ENCODE measurements at places on chromosomes 6 and 20.

DNA sequence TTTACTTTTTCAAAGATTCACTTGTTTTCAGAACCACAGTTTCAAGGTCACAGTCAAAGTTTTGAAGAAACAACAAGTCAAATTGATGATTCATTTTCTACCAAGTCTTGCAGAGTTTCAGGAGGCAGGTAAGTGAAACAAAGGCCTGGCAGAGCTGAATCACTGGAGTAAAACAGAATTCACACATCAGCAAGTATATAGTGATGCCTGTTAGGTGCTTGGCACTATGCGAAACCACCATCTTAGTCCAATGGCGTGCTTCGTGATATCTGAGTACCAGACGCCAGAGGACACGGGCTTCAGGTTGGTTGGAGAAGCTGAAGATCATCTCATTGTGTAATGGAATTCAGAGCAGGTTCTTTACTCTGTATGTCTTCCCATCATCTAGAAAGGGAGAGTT lies 75.9 kb downstream of the RTN4IP1 start:
- DNase-seq: no peak

- no peak for DNase-seq
Measured at GRCh38 chr20:9628141-9628540, 113.8 kb downstream of the LAMP5 start.

DNA sequence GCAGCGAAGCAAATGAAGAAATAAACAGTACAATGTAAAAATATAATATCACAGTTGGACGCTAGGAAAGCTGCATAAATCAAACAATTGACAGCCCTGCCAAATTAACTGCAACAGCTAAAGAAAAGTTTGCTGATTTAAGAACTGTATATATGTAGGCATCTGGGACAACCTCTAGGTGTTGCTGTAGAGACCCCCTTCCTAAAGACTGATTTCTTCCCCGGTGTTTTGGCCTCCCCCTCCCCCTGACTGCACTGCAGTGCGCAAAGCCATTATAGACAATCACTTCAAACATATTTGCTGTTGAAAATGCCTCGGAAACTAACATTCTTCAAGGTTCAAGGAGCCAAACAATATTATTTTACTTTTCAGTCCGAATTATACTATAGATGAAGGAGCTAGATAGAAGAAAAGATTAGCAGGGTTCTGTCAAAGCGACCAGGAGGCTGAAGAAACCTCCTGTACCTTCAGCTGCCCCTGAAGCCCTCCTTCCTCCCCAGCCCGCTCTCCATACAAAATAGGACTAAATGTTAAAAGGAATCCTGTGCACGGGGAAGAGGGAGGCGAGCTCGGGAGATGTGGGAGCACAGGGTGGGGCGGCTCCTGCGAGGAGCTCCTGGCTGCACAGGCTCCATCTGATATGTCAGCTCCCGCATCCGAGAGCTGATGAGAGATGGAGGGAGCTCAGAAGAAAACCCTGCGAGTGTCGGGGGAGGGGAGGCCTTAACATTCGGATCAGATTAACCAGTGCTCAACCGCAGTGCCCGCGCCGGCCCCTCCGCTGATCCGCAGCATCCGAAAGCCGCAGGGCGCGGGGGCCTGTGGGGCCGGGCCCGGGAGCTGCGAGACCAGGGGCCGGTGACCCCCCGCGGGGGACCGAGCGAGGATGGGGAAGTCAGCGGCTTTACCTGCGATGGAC lies 822 bp downstream of the ELOVL4 start:
- peak; percentile 27 for DNase-seq

GRCh38 chr6:43334466-43335095 lies 26.0 kb upstream of the CRIP3 start:
- peak; percentile 69 for DNase-seq

GRCh38 chr20:47818466-47818865 lies 33.2 kb upstream of the SULF2 start:
- no peak for DNase-seq

DNA sequence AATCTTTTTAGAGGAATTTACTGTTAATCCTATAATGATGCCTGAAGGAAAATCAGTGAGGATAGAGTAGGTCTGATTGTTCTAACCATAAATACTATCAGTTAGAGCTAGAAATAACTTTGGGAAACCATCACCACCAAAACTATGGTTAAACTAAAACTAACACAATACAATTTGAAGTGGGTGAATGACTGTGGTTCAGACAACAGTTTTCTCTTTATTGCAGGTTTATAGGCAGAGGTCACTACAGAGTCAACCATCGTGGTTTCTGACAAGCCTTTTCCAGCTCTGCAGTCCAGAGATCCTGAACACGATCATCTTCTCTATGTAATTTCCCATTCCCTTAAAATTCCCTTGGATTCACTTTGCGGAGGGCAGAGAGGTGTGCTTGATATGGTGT lies 134.3 kb downstream of the IBTK start:
- no peak for DNase-seq

GRCh38 chr20:48295966-48296421 lies 510.7 kb upstream of the SULF2 start:
- no peak for DNase-seq

DNA sequence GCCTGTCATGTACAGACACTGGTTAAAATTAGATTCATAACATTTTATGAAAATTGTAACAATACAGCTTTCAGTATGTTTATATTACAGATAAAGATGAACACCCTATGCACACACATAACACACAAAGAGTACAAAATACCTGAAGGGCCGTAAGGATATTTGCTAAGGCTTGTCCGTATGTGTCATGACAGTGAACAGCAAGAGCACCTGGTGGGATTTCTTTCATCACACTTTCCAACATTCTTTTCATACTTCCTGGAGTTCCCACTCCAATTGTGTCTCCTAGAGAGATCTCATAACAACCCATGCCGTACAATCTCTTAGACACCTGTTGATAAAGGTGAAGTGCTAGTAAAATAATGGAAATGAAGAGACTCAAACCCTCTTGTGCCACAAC lies 83.7 kb downstream of the HMGCLL1 start:
- DNase-seq: no peak

DNA sequence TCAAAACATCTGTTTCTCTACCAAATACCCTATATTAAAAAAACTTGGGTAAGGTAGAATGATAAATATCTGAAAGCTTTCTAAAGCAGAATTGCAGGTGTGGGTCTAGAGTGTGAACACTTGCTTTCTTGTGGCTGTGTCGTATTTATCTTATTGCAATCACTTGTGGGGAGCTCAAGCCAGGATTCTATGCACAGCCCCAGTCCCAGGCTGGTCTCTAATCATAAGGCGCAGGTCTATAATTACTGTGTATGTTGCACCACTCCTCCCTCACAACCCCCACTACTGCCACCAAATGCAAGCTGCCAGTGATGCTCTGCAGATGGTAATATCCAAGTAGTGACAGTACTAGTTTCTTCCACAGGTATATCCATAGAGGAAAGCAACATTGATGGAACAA lies 2.2 kb upstream of the E2F3 start:
- DNase-seq: no peak

- no peak for DNase-seq
Measured at GRCh38 chr6:78538002-78538401, 329.3 kb upstream of the IRAK1BP1 start.

DNA sequence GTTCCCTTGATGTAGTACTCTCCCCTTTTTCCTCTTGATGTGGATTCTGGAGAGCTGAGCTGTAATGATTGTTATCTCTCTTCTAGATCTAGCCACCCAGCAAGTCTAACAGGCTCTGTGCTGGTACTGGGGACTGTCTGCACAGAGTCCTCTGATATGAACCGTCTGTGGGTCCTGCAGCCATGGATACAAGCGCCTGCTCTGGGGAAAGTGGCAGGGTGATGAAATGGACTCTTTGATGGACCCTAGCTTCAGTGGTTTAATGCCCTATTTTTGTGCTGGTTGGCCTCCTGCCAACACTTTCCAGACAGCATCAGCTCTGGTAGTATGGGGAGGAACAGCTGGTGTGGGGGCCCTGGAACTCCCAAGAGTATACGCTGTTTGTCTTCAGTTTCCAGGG lies 216.3 kb downstream of the ADGRG6 start:
- no peak for DNase-seq

GRCh38 chr6:144413418-144413817 lies 128.3 kb downstream of the UTRN start:
- DNase-seq: no peak

GRCh38 chr20:13212750-13213149 lies 8.3 kb upstream of the ISM1 start:
- DNase-seq: no peak

- no peak for DNase-seq
Measured at GRCh38 chr6:73231986-73232391, 6.7 kb upstream of the KHDC1L start.

DNA sequence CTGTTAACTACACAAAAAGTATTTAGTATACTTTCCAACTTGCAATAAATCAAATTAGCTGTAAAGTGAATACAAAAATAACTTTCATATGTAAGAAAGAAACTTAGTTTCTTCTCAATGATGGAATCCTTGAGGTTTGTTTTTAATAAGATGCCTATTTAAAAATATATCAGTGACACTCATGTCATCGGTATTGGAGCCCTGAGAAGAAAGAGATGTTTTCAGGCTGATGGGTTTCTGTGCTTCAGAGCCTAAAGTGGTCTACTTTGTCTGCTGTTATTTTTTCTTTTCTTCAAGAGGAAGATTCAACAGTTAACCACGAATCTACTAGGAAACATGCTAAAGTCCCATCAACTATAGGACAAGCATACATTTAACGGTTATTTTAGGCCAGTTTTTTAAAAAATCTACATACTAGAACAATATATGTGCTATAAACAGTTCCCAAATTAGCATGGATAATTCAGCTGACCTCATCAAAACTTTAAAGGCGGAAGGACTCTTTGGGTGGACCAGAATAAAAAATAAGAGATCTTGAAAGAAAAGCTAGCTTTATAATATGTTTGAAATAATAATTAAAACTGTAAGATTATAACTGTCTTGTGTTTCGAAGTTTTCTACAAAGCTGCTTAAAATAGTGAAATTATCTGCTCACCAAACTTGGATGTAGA lies 147.0 kb upstream of the SAMD5 start:
- DNase-seq: no peak

- no peak for DNase-seq
Measured at GRCh38 chr20:18165553-18165952, 27.9 kb downstream of the KAT14 start.

DNA sequence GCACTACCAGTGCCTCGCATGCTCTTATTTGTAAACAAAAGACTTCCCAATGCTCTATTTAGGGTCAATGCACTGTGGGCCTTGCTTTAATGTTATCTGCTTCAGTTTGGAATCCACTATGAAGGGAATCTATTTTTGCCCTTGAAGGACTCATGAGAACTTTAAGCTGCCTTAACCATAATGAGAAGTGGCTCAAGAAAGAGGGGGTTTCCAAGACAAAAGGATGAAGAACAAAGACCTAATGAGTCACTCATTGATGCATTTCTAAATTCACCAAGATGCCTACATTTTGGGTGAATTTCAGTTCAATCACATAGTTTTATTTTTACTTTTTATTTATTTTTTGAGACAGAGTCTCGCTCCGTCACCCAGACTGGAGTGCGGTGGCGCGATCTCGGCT lies 228.2 kb downstream of the LY86 start:
- no peak for DNase-seq

DNA sequence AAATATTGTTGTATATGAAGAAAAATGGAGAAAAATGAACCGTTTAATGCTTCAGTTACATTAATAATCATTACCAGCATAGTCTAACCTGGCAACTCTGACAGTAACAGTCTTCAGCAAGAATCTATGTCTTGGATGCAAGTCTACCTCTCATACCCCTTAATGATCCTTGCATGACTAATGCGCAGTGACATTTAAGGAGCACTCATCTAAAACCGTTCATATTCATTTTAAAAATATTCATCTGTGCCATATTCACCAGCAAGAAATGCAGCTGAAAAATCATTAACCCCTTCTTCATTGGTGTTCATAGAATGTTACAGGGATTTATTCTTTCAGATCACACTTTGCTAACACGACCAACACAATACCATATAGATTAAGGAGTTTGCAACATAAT lies 227.2 kb upstream of the ASCC3 start:
- DNase-seq: no peak

- peak; percentile 92 for DNase-seq
Measured at GRCh38 chr6:31403283-31404060, at the start of gene MICA. Gene MICA, plus strand, starts transcription at chr6:31403595. Its CDS starts 38 bp downstream, at chr6:31403633.

DNA sequence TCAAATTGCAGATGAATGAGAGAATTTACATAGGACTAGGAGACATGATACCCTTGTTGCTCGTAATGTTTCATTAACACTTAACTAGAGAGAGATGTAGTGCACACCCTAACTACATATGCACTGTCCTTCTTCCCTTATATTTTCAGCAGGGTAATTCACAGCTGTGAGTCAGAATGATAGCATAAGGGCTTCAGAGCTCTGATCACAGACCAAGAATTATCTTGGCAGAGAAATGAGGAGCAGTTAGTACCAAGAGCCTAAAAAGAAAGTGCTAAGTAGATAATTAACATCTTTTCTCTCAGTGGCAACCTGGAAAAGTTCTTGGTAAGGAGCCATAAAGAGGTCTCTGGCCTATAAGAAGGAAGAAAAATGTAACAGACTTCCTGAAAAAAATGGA lies 35.8 kb downstream of the GRIK2 start:
- no peak for DNase-seq

- DNase-seq: no peak
Measured at GRCh38 chr6:80535914-80536565, 429.6 kb downstream of the BCKDHB start.

GRCh38 chr6:165698868-165699267 lies 35.8 kb upstream of the PDE10A start:
- no peak for DNase-seq

GRCh38 chr6:125741336-125741735 lies 8.1 kb upstream of the HEY2 start:
- no peak for DNase-seq

- DNase-seq: no peak
Measured at GRCh38 chr6:158708239-158708638, 58.4 kb downstream of the SYTL3 start.

DNA sequence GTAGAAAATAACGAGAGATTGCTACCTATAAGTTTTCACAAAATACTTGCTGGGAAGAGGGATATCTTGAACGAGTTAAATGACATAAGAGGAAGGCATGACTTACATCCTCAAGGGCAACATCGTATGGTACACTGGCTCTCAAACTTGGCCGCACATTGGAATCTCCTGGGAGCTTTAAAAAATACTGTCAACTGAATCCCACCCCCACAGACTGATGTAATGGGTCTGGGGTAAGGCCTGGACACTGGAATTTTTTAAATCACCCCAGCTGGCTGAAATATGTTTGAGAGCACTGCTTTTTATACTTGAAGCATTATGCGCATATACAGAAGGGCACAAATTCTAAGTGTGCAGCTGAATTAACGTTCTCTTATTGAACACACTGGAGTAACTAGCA lies 8.0 kb upstream of the TSHZ2 start:
- no peak for DNase-seq

GRCh38 chr20:50224531-50225255 lies 34.1 kb downstream of the CEBPB start:
- DNase-seq: peak; percentile 72

GRCh38 chr6:14452567-14453527 lies 335.3 kb downstream of the CD83 start:
- DNase-seq: no peak

GRCh38 chr6:150719099-150719766 lies 119.5 kb downstream of the PLEKHG1 start:
- no peak for DNase-seq

GRCh38 chr20:24648919-24649318 lies 179.5 kb downstream of the SYNDIG1 start:
- DNase-seq: no peak

Measured in HTR-8/SVneo (cell line).